ENCODE measurements at places on chromosomes 2 and 18.
A peak's percentile ranks its signal among the peaks of the same experiment; 100 is the strongest.

- DNase-seq, result no peak
These were observed 50.4 kb downstream of the EML6 start for GRCh38 chr2:54773838-54774237.

DNA sequence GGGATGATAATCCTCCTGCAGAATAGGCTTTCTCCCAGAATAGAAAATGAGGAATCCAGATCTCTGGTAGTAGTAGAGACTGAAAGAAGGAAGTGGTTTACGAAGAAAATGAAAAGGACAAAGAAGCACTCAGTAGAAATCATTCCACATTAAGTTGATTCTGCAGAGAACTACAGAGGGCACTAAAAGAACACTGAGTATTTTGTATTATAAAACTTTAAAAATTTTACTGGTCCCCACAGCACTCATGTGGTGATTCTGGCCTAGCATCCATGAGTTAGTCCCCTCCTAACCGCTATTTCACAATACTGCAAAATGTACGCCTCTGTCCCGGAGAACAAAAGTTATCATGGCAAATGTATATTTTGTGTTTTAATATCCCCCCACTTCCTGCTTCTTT, 42.9 kb upstream of the SLC35F5 start:
- DNase-seq, result no peak

- no peak for DNase-seq
These were observed 48.3 kb downstream of the CABLES1 start for GRCh38 chr18:23183411-23184150.

DNA sequence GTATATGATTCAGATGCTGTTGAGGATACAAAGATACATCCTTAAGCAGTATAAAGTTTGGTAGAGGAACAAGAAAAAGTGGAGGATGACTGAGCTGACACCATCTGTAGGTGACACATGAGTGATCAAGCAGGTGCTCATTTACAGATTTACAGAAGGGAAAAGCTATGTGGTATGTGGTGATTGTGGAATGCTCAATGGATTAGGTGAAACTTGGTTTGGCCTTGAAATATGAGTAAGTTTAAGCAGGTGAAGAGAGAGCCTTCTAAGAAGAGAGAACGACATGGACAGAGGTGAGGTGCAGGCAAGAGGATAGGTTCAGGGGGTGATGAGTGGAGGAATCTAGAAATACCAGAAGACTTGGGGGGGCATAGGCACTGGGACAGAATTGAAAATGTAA, 5.9 kb downstream of the ASXL3 start:
- DNase-seq, result no peak

DNA sequence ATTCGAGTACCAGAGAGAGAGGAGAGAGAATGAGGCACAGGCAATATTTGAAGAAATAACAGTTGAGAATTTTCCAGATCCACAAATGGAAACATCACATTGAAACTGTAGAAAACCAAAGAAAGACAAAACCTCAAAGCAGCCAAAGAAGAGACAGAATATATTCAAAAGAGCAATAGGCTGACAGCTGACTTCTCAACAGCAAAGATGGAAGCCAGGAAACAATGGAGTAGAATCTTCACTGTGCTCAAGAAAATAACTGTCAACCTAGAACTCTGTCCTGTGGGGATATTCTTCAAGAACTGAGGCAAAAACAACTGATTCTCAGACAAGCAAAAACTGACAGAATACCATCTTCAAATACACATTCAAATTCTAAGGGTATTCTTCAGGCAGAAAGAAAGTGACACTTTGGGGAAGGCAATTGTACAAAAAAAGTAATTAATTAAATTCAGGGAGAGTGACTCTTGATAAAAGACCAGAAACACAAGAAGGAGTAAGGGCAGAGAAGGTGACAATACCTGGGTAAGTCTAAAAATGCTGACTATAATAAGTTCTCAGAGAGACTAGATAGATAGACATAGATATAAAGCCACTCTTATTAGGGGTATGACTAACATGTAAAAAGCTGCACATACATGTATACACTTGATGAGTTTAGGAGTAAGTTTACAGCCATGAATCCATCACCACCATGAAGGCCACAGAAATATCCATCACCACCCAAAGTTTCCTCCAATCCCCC, 25.6 kb downstream of the ANKMY1 start:
- peak; percentile 9 for DNase-seq

DNA sequence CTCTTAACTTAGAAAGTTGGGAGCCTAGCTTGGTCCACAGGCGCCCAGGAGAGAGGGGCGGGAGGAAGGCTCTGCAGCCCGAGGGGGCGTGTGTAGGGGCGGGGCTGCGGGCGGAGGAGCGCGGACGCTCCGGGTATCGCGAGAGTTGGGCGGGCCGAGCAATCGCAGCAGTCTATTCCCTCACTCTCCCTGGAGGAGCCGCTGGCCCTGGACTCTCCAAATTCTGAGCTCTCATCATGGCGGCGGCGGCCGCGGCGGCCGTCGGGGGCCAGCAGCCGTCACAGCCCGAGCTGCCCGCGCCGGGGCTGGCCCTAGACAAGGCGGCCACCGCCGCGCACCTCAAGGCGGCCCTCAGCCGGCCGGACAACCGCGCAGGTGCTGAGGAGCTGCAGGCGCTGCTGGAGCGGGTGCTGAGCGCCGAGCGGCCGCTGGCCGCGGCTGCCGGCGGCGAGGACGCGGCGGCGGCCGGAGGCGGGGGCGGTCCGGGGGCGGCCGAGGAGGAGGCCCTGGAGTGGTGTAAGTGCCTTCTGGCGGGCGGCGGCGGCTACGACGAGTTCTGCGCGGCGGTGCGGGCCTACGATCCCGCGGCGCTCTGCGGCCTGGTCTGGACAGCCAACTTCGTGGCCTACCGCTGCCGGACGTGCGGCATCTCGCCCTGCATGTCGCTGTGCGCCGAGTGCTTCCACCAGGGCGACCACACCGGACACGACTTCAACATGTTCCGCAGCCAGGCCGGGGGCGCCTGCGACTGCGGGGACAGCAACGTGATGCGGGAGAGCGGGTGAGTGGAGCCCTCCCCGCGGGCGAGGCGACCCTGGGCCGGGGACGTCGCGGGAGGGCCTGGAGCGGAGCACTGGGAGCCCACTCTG, at the start of gene UBR3:
TSS of gene UBR3 (plus strand) at position 183 of the 869 bp plus-strand sequence. CDS start at position 237, 54 bp downstream.
- DNase-seq, result peak; percentile 94

DNA sequence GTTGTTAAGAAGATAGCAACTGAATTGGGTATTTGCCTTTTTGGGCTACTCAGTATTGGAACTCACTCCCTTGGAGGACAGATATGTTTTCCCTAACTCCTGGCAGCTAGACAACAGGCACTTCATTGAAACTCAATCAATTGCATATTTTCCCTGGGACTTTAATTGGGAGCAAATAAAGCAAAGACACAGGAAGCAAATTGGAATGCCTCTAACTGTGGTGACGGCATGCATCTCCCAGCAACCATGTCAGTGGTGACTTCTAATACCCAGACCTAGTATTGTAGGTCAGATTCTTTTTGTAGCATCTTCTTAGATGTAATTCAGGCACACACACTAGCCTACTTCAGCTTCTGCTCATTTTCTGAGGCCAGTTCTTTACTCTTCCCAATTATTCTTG, 164.2 kb upstream of the SETBP1 start:
- no peak for DNase-seq

GRCh38 chr2:67471681-67472080, 74.5 kb downstream of the ETAA1 start:
- DNase-seq, result no peak

DNA sequence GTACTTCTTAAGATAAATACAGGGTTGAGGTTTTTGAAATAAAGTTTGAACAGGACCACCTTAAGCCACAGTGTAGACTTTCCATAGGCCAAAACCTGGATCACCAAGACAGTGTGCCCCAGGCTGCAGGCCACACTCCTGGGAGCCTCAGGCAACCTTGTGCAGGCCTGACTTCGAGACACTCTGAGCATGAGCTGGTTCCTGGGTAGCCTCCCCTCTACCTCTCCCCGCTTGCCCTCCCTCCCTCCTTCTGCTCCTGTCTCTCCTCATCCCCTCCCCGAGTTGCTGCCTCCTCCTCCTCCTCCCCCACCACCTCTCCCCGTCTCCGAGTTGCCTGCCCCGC, 10.6 kb upstream of the PROC start:
- no peak for DNase-seq

DNA sequence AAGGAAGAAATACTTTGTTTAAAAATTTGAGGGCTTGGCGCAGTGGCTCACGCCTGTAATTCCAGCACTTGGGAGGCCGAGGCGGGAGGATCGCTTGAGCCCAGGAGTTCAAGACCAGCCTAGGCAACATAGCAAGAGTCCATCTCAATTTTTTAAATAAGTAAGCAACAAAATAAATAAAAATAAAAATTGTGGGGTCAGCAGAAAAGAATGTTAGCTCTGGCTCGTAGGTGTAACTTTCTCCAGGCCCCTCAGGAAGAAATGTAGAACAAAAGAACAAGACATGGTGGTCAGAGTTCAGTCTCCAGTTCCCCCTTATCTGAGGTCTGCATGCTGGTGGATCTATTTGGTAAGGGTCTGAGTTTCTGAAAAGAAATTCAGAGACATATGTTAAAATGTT, 20.4 kb upstream of the PDCL3 start:
- DNase-seq, result no peak

GRCh38 chr2:62631160-62632085, 74.1 kb upstream of the EHBP1 start:
- no peak for DNase-seq

DNA sequence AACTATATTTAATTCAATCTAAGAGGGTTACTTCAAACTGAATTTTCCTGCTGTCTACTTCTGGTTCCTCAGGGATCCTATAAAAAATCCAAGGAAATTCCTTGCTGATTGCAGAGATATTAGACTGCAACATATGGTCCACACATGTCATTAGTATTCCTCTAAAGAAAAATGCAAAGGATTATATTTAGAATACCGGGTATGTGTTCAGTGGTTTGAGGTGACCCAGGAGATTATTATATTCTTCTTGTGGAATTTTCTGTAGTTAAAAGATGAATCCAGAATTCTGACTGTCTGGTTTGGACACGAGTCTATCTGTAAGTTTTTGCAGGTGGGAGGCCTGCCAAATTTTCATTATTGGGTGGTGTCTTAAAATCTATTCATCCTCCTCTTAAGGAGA, 18.2 kb downstream of the HOXD1 start:
- no peak for DNase-seq

- DNase-seq, result no peak
These were observed 47.1 kb downstream of the KCNIP3 start for GRCh38 chr2:95344215-95344583.

DNA sequence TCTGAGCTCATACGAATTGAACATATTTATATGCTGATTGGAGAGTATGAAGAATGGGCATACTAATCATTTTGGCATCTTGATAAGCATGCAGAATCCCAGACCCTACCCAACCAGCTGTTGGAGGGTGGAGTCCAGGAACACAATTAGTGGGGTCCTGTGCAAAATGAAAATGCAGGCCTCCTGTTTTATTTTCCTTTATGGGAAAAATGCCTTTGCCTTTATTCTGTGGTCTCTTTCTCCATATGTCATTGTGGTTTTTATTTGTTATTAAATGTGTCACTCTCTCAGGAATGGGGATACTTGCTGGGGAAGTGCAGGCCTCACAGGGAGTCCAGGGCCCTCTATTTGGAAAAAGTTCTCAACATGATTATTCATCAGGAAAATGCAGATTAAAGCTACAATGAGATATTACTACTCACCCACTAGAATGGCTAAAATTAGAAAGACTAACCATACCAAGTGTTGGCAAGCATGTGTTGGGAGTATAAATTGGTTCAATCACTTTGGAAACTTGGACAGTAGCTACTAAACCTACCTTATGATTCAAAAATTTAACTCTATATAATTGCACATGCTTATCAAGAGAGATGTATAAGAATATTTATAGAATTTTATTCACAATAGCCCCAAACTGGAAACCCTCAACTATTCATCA, 223.1 kb upstream of the FBXO11 start:
- DNase-seq, result no peak

GRCh38 chr2:1014802-1015201, 64.2 kb downstream of the SNTG2 start:
- DNase-seq, result no peak

- DNase-seq, result peak; percentile 80
These were observed 77.8 kb downstream of the MBP start for GRCh38 chr18:77054606-77055428.

GRCh38 chr2:119718501-119719260, 39.7 kb downstream of the TMEM177 start:
- DNase-seq, result no peak

GRCh38 chr18:79772865-79773696, 24.7 kb upstream of the KCNG2 start:
- no peak for DNase-seq

DNA sequence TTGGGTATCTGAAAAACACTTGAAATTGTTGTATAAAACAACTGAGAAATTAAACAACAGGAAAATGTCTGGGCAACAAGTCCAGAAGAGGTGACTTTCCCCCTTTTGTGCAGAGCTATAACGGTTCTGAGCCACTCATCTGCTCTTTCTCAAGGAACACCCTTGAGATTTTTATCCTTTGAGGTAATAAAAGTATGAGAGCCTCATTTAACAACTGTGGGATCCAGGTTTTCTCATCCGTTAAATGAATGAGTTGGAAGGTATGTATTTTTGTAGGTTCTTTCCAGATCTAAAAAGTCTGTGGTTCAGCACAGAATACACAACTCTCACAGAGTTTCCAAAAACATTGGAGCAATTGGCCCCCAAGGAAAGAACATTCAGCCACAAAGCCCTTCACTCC, 93.0 kb downstream of the ANKRD44 start:
- no peak for DNase-seq

- no peak for DNase-seq
These were observed 16.9 kb downstream of the LCT start for GRCh38 chr2:135820003-135820618.

DNA sequence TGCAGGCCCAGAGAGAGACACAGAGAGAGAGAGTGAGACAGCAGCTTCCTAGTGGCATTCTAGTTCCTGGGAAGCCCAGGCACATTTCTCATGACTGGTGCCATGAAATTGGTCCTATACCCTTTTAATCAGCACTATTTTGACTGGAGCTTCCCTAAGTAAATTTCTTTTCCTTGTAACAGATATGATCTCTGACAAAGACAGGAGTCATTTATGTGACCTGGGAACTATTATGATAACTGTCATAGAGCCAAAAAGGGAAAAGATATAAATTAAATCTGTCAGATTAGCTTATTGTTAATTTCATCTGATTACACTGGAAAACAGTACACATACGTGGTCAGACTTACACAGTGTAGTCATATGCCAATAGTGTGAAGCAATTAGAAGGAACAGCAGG, 161.3 kb upstream of the HNRNPA3 start:
- DNase-seq, result no peak

DNA sequence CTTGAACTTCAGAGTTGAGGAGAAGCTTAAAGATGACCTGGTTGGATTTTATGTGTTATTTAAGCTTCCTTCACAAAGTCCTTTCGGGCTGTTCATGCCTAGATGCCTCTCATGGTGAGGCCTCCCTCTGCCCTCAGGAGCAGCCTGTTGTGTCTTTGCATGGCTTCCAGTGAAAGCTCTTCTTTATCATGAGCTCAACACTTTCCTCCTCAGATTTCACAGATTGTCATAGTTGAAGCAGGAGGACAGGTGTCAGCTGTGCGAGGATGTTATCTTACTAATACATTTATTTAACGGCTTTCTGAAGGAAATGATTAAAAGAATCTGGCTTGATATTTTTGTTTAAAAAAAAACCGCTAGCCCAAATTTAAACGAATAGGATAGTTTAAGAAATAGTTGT, 48.8 kb upstream of the ITSN2 start:
- DNase-seq, result no peak

- DNase-seq, result peak; percentile 4
These were observed 68.6 kb upstream of the RAPH1 start for GRCh38 chr2:203603456-203604389.

GRCh38 chr2:134275058-134275862, 21.4 kb downstream of the MGAT5 start:
- DNase-seq, result no peak
